Fibroblast of skin of right biceps (primary cell): ENCODE measurements at places on chromosomes 5 and 9.
A peak's percentile ranks its signal among the peaks of the same experiment; 100 is the strongest.

GRCh38 chr5:146580237-146580636, 64.2 kb upstream of the GPR151 start:
- no peak for DNase-seq

DNA sequence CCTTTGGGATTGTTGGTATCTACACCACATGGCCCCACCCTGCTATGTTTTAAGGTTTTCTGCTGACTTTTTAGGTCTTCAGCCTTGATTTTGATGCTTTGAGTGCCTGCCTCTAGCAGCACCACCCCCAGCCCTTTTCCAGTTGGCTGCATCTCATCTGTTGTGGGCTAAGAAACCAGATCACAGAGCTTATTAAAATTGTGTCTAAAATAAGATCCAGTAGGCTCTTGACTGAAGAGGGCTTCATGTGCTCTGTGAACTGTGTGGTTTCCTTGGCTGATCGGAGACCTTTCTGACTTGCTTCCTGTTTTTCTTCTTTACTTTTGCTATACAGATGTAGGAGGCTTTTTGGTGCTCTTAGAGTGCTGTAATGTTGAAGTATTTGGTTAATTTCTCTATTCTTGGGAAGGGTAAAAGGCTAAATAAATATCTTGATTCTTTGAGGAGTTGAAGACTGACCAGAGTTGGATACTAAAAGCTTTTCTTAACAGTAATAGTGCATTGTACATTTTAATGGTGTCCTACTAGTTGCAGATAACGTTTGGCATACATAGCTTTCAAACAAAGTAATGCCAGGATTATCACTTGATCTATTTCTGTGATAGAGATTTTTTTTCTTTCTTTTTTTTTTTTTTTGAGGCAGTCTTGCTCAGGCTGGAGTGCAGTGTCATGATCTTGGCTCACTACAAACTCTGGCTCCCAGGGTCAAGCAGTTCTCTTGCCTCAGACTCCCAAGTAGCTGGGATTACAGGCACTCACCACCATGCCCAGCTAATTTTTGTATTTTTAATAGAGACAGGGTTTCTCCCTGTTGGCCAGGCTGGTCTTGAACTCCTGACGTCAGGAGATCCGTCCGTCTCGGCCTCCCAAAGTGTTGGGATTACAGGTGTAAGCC, 4.5 kb downstream of the UBE2D2 start:
- no peak for DNase-seq

DNA sequence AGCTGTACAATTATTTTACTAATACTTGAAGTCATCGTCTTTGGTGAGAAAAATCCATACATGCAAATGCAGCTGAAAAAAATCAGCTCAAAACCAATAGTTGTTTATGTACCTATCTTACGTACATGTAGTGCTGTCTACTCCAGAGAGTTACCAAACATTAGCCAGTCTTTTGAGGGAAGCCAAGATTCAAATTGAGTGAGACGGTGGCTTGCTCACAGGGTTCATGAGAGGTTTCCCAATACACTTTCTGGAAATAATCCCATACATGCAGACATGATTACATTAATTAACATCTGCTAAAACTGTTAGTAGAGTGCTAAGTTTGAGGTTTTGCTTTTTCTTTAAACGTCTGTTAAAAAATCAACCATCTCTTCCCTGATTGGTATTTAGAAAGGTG, 2.3 kb downstream of the C9orf72 start:
- DNase-seq = no peak

- peak; percentile 93 for DNase-seq
Measured at GRCh38 chr9:87206064-87206661, 258.9 kb upstream of the GAS1 start.

- no peak for DNase-seq
Measured at GRCh38 chr9:68780720-68781119, 75.7 kb downstream of the PIP5K1B start.

GRCh38 chr5:74262544-74263207, 377.9 kb downstream of the ENC1 start:
- no peak for DNase-seq

DNA sequence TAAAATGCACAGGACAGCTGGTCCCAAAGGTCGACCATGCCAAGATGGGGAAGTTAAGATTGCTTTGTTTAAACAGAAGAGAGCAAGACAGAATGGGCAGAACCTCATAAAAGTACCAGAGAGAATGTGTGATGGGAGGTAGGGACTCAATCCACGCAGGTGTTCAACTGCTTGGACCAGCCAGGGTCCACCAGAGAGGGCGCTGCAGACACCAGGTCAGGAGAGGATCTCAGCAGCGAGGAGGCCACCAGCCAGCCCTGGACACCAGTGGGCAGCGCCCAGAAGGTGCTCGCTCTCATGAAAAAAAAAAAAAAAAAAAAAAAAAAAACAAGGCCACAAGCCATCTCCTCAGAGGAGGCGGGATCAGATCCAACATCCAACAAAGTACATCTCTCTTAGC, 81.8 kb downstream of the SHC3 start:
- DNase-seq = no peak

DNA sequence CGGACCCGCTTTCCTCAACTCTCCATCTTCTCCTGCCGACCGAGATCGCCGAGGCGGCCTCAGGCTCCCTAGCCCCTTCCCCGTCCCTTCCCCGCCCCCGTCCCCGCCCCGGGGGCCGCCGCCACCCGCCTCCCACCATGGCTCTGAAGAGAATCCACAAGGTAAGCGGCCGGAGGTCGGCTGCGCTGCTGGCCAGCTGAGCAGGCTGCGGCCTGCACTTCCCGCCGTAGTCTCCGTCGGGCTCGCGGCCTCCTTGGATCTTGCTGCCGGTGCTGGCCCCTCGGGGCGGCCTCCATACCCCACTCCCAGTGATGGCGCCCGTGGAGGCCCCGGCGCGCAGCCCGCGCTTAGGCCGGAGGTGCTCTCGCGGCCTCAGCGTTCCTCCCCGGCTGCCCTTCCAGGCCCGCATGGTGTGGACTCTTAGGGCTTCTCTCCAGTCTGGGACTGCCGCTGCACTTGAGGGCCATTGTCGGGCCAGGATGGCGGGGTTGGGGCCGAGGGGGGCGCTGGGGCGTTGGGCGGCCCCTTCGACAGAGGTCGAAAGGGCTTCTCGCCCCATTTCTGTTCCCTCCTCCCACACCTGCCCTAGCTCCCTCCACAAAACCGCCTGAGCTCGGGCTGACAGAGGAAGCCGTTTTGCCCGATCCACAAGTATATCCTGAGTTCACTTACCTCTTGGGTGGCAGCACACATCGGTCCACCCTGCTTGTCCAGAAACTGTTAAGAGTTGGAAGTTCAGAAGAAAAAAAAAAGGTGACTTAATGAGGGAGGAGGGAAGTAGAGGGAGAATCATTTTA, 714 bp downstream of the UBE2D2 start:
- DNase-seq = peak; percentile 36
